ENCODE measurements at places on chromosomes 12 and 14.

DNA sequence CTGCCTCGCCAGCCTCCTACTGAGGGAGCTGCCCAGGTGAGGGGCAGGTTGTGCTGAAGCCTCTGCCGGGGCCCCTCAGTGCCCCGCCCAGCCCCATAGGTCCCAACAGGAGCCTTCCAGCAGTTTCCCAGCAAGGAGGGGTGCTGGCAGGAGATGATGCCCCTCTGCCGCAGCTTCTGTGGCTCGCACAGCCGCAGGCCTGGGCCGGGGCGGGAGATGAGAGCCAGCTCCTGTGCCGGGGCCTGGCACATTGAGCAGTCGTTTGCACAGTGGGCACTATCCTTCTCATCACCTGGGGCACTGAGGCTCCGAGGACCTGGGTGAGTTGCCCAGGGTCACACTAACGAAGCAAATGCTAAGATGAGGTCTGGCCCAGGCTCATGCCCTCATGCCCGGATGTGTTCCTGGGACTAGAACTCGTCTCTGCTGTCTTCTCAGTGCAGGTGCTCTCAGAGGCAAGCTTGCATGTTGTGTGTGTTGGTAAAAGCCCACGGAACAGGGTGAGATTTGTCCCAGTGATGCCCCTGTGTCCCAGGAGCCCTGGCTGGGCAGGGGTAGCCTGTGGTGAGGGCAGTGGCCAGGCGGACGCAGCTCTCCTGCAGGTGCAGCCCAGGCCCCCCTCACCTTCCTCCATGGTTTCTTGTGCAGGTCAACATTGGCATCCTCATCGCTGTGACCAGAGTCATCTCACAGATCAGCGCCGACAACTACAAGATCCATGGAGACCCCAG lies 177.5 kb downstream of the ADGRD1 start:
- DNase-seq = no peak

- no peak for DNase-seq
Measured at GRCh38 chr14:66493750-66494149, 7.6 kb downstream of the CCDC196 start.

DNA sequence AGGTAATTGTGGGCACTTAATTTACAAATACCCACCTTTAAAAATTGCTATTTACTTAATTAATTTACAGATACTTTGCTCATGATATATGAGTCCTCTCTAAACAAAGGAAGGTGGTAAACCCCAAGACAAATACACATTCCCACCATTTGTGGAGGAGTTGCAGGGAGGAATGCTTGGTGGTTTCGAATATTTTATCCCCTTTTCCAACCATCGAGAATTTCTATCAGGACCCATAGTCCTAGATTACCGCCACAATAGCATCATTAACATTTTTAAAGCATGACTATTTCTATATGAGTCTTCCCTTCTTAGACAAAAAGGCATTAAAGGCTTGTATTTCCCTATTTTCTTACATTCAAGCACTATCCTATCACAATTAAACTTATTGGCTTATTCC lies 34.2 kb upstream of the PLEKHA5 start:
- DNase-seq = no peak

GRCh38 chr12:91774434-91774921 lies 371.2 kb downstream of the BTG1 start:
- no peak for DNase-seq

DNA sequence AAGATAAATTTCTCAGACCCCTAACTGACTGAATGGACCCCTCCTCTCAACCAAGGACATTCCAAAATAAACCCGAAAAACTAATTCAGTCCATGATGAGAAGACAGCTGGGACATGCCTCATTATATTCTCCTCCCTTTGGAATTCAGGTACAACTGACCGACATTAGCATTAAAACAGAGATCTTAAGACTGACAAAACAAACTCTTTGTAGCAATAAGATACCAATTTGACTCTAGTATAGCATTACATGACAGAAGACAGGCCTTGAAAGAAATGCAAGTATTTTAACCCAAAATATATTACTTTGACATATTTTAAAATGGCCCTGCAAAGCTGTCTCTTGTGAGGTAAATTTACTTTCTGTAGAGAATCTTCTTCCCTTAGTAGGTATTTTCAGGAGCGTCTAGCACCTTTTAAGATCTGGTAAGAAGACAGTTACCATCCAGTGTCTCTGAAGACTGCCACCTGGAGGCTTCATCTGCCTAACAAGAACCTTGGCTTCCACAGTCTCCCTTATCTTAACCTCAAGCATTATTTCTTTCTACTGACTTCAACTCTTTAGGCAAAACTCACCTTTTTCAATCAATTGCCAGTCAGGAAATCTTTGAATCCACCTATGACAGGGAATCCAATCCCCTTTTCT lies 957.5 kb downstream of the SLC6A15 start:
- no peak for DNase-seq

- DNase-seq = no peak
Measured at GRCh38 chr12:32120419-32120818, 13.8 kb downstream of the BICD1 start.

DNA sequence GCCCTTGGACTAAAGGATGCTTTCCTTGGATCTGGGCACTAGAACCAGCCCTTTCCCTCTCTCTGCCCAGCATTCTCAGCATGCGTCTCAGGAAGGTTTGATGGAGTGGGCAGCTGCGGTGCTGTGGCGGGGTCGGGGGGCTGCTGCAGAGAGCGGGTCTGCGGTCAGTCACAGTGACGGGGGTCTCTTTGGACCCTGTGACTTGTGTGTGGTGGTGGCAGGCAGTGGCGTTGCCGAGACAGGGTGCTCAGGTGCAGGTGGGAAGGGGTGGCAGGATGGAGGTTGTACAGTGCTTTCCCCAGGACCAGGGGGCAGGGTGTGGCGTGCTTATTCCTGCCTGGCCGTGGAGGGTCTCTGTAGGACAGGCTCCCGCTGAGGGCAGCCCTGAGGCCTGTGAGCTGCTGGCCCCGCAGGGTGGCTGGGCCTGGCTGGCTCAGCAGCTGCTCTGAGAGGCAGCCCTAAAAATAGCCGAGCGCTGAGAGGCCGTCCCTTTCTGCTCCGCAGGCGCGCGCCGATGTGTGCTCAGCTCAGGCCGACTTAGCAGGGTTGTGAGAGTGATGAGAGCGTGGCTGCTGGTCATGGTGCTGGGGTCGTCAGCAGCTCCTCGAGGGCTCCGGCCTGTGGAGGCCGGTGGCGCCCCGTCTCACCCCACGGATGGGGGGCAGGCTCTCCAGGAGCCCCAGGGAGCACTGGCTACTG lies 9.7 kb downstream of the PACS2 start:
- DNase-seq = no peak

DNA sequence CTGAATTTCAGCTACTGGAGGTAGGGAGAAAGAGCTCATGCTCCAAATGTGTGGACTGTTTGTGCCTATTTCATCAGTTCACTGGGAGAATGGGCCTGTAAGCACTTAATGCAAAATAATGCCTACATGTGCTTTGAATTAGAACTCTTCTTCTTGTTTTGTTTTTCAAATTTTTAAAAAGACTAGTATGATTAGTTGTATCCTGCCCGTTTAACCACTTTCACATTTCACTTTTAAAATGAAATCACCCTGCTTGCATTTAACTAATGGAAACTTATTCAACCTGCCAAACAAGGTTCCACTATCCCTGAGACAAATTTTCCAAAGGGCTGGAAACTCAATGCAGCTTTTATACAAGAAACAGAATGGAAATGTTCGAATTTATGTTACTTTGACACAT lies 79.7 kb downstream of the SAMD4A start:
- no peak for DNase-seq

DNA sequence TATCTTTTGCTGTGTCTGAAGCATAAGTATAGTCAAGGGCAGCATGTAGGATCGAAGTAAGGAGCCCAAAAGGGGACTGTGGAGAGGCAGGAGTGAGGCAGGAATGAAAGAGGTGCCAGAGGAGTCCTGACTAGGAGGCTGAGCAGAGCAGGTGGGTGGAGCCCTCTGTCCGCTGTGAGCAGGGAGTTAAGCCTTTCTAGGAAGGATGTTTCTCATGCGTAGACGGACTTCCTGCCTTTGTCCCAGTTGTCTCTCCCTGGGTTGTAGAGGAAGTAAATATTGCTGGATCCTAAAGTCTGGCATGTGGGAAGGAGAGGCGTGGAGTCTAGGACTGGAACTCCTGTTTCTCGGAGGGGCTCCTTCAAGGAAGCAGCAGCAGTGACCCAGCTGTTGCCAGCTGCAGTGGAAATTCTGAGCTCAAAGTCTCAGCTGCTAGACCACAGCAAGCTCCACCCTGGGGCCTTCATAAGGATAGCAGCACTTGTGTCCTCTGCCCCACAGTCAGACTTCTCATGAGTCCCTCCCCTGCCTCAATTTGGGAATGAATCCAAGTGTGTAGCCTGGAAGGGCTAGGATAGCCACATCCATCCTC lies 44.0 kb downstream of the RBMS2 start:
- DNase-seq = no peak

DNA sequence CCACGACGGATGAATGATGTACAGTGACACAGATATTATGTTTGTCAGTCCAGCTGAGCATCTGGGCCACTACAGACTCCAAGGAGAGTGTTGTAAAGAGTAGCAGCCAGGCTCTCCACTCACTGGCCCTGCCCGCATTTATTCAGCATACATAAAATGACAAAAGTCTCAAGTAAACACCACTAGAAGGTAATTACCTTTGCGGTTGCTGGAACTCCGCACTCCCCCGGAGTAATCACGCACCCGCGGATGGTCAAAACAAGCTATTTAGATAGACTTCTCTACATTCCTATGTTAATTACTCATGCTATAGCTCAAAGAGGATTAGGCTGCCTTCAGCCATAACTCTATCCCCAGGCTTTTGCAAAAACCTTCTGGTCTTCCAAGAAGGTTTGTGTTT lies 18.8 kb upstream of the STRAP start:
- DNase-seq = no peak

GRCh38 chr12:68106160-68106559 lies 53.4 kb downstream of the IFNG start:
- DNase-seq = no peak

DNA sequence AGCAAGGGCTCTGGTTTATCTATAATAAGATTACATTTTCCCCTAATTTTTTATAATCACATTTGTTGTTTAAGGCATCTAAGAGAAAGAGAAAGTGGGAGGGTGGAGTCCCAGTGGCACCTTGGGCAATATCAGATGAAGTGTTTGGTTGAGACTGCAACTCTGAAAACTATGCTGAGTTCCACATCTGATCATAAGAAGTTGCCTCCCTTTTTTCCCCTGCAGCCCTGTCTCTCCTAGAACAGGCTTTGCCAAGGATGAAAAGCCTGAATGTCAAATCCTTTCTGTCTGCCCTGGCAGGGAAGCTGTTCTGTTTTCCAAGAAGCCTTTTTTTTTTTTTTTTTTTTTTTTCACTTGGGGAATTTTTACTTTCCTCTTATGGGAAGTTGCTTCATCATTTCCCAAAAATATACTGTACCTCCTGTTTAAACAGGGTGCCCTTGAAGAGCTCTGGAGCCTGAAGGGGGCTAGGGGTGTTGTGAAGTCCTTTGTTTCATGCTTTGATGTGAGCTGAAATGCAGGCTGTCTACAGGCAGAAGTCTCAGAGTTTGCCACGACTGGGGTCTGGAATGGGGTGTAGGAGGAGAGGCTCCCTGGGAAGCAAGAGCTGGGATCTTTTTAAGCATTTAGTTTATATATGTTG lies 71.3 kb downstream of the SUSD6 start:
- no peak for DNase-seq

DNA sequence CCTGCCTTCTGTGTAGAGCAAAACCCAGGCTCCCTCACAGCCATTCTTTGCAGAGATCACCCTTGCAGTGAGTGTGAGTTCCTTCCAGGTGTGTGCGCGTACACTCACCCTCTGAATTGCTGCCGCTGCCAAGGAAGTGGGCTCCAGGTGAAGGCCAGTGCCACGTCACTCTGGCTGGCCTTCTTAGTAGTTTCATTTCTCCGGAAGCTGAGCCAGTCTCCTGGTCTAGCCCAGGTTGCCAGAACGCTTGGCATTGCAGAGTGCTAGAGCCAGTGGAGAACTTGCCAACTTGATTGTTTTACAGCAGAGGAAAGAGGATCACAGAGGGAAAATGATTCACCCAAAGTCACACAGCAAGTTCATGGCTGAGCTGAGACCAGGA lies 11.0 kb downstream of the CBLN3 start:
- DNase-seq = no peak

- DNase-seq = no peak
Measured at GRCh38 chr12:52649066-52649465, 2.9 kb downstream of the KRT2 start.

DNA sequence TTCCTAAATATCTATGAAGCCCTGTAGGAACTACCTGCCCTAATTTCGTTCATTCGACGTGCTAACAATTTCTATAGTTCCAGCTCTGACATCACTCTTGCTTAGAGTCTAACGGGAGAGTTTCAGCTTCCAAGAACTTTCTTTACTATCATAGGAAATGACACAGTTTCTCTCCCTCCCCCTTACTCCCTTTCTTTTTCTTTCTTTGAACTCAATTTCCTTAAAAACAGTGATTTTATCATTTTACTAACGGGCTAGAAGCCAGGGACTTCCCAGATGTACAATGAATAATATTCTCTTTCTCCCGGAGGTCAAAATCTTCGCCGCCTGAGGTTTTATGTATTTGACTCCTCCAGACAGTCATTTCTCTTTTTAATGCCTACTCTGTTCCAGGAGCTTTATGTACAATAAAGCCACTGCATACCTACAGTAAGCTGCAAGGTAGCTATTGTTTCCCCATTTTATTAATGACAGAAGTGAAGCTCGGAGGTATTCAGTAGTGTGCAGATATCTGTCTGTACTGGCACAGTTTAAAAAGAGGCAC lies 15.7 kb downstream of the SMCO2 start:
- no peak for DNase-seq

GRCh38 chr12:124910561-124911478 lies 3.6 kb downstream of the UBC start:
- no peak for DNase-seq

DNA sequence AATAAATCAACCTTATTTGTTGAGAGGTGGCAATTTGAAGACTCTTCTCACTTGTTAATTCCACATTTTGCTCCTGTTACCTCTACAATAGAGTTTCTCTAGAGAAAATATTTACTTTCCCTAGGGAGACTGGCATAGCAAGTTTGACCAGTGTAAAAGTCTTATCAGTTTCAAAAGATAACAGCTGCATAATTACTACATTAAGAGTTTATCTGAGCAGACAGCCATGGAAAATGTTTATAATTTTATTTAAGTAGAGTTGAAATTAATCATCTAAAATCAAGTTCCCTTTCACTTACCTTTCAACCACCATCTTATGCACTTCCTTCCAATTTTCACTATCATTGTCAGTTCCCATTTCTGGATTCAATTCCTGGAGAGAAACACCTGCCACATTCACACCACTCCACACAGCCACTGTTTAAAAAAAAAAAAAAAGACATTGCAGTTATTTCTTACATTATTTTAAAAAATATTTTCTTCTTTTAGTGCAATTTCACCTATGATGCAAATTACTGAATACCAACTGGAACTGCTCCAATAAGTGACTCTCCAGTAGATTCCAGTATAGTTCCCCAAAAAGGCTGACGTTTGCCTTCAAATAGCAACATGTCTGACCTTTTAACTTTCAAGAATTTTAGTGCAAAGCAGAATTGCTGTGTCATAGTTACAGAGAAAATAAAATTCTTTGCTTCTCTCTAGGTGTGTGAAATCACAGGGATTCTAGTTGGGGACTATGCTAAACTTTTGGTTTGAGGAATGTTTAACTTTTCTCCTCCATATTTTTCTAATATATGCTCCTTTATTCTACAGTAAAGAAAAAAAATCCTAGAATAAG lies 19.4 kb downstream of the LDHB start:
- DNase-seq = no peak

Data from stimulated activated CD4-positive, alpha-beta T cell treated with anti-CD3 and anti-CD28 coated beads, Interleukin-15, amount 100 ng/mL, for 48 hours (primary cell).